Mesenteric fat pad (tissue), 1 donor: ENCODE measurements at places on chromosomes 7 and 10. TPM values are rescaled to one million over a fixed set of nuclear protein-coding genes. Genes with fewer than 3 reads are reported as not detected.

DNA sequence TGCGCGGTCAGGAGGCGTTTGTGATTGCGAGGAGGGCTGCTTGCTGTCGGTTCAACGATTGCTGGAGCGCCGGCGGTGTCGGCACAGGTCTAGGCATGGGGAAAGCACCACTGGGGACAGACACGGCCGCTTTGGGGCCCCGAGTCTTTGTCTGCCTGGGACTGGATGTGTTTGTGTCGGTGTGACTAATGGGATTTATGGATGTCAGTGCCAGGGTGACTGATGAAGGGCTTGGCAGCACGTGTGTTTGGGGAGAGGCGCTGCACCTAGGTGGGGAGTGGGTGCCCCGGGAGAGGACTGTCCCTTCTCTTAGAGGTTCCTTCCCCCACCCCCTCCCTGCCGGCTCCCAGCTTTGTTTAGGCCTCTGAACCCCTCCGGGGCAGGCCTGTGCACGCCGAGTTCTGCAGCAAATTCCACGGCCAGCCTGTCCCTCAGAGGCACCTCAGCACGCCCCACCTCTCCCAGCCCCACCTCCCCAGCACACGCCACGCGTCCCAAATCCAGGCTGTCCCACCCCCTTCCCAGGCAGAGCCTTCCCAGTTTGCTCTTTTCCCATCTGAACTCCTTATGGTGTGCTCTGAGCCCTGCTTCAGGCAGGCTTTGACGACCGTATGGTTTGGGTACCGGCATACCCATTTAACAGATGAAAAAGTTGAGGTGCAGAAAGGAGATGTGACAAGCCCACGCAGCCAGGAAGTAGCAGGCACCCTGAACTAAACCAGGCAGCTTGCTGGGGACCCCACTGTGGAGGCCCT is 6.4 kb upstream of the TNRC18 start:
- no peak for DNase-seq

VGF gene
- total RNA-seq: 0.22 TPM

TMEM176A gene
- 64.3 TPM for total RNA-seq

HABP2 gene
- not detected for total RNA-seq

DNA sequence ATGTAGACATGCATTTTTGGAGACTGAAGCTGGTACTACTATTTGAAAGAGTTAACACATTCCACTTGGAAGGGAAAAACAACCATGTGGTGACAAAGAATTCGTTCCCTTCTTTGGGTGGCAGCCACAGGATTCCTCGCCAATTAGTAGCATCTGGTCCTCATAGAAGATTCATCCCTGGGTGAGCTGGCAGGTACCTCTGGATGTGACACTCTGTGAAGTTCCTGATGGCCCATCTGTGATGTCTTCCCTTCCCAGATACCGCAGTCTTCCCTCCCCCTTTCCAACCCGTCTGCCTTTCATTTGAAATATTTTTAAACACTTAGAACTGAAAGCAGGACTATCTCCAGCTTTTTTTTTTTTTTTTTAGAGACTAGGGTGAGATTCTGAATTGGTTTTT is 569.5 kb downstream of the TYW1 start:
- no peak for DNase-seq
